ENCODE measurements at places on chromosomes 7 and 10.

GRCh38 chr7:18866359-18867036 lies 250.9 kb downstream of the TWIST1 start:
- DNase-seq: no peak

DNA sequence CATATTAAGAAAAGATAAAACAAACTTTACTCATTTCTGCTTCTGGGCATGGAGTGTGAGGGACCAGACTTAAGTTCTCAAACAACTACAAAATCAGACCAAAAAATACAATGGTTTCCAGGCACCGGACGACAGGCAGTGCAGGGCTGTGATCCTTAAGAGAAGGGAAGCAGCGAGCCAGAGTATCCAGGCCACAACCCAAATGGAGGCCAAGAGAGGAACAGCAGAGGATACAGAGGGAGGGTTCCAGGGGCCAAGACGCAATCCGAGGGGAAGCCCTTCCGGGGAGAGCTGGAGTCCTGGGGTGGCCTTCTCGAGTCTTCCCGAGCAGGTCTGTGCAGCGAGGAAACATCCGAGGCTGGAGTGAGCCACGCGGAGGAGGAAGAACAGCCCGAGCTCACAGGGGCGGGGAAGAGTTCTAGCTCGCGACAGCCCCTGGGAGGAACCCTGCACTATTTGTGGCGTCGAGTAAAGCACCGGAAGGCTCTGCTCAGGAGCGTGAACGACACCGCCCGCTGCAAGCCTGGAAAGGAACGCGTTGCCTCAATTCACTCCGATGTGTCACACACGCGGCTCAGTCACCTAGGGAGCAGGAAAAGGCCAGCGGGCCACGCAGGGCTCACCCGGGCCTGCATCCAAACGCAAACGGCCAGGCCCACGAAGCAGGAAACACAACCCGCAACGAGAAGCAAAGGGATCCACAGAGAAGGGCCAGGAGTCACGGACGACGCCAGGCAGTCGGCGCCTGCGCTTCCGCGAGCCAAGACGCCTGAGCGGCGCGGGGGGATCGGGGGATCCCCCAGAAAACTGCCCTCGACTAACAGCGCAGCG lies 933 bp upstream of the RNF32 start:
- no peak for DNase-seq

DNA sequence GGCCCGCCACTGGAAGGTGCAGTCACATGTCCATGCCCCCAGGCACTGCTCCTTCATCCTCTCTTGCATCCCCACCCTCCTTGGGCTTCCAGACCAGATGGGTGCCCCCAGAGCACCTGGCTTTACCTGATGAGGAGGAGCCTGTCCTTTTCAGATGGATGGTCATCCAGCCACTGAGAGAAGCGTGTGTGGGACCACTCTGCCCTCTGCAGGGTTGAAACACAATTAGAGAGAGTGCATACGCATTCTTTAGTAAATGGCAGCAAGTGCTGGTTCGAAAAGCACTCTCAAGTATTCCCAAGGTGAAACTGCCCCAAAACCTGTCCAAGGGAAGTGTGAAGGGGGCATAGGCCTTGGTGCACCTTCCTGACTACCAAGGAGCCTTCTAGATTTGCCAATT lies 41.6 kb downstream of the HBP1 start:
- DNase-seq: no peak

- no peak for DNase-seq
Observed at GRCh38 chr10:85430991-85431390, 935.6 kb downstream of the GRID1 start.

DNA sequence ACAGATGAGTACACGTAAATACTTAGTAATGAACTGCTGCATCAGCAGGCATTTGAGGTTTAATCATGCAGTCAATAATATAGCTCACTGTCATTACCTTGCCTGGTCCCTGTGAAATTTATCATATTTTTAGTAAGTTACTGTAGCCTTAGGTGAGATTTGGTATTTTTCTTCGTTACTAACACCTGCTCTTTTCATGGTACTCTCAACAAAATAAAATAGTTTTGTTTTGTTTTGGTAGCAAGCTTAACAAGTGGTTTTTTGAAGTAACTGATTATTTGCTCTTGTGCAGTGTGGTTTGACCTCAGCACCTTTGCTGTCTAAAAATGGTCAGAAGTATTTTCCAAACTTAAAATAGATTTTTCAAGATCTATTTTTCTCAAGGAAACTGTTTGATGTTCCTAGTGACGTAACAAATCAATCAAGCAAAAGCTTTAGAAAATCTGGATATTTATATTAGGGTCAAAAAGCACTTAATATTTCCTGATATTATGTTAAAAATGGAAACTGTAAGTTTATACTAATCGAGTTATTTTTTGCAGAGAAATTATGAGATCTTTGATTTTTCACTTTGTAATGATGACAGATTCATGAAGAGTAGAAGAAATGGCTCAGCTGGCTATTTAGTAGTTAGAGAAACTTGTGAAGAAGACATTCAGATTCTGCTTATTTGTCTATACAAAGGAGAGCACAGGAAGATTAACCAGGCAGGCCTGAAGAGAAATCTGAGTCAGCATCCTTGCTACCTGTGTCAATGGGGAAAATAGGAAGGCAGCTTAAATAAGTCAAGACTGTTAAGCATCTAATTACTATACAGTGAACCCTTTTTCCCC lies 21.0 kb upstream of the RPA3 start:
- DNase-seq: no peak

Data from right forelimb (tissue), 1 donor.